ENCODE measurements at places on chromosomes 4 and X. TPM values are rescaled to one million over a fixed set of nuclear protein-coding genes. Genes with fewer than 3 reads are reported as not detected.

Gene EXOC1L
- not detected for total RNA-seq

Gene RNF128
- 0.20 TPM for total RNA-seq

- H3K4me1 ChIP-seq = no peaks in the 10 kb centered on the region
- no peak for DNase-seq
- no peak overlapping the region for H3K27ac ChIP-seq
- no peak overlapping the region for H3K4me3 ChIP-seq
- no peaks in the 10 kb centered on the region for H3K27me3 ChIP-seq
These were observed 18.0 kb downstream of the SUV39H1 start for GRCh38 chrX:48714573-48714972.

GRCh38 chrX:55312655-55313054 lies 47.9 kb upstream of the PAGE3 start:
- H3K27ac ChIP-seq = no peak overlapping the region
- no peak overlapping the region for H3K4me3 ChIP-seq
- no peaks in the 10 kb centered on the region for H3K4me1 ChIP-seq
- H3K27me3 ChIP-seq = no peaks in the 10 kb centered on the region
